ENCODE measurements at places on chromosomes 16 and 17. TPM values are rescaled to one million over a fixed set of nuclear protein-coding genes. Genes with fewer than 3 reads are reported as not detected.

NPLOC4 gene
- total RNA-seq = 154 TPM

MSRB1 gene
- 49.4 TPM for total RNA-seq

MYH1 gene
- not detected for total RNA-seq

GRCh38 chr17:79621151-79621943 is 10.5 kb upstream of the RBFOX3 start:
- H3K27ac ChIP-seq = no peak overlapping the region
- no peak overlapping the region for H3K4me3 ChIP-seq
- H3K36me3 ChIP-seq = no peaks in the 10 kb centered on the region
- no peak for DNase-seq
- H3K4me1 ChIP-seq = no peaks in the 10 kb centered on the region

DNA sequence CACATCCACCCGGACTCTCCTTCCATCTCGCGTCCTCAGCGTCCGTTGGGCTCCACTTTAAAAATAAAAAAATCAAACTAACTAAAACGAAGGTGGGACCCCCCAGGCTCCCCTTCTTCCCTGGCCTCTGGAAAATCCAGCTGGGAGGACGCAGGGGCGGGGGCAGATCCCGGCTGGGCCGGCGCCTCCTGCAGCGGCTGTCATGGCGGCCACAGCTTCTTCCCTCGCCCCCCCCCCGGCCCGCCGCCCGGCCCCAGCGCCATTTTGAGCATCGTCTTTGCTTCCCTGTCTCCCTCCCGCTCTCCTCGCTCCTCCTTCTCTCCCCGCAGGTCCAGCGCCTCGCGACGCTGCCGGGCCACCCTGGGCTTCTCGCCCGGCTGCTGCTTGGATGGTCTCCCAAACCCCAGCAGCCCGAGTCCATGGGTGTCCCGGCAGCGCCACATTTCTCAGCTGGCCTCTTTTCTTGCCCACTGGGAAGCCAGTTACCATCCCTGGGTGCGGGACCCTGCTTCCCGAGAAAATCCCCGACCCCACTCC is 3.3 kb downstream of the HOXB2 start:
- no peaks in the 10 kb centered on the region for H3K36me3 ChIP-seq
- H3K27me3 ChIP-seq = no peaks in the 10 kb centered on the region
- no peak overlapping the region for H3K27ac ChIP-seq
- H3K4me3 ChIP-seq = no peak overlapping the region
- H3K4me1 ChIP-seq = 0 out of 2 replicates have a peak, but pooled peaks cover 10% of the 10 kb centered on the region

USP6 gene
- 0.11 TPM for total RNA-seq

DNA sequence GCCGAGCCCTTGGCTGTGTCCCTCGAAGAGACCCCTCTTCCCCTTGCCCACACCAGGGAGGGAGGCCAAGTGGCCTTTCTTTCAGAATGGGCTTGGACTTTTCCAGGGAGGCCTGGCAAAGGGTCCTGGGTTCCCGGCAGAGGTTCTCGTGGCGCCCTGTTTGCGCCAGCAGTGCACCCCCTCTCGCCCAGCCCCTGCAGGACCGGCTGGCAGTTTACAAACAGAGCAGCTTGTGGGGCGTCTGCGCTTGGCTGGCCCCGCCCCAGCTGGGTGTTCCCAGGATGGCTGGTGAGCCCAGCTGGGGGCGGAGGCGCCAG is 137.8 kb upstream of the CIBAR2 start:
- H3K4me3 ChIP-seq = no peak overlapping the region
- H3K4me1 ChIP-seq = no peaks in the 10 kb centered on the region
- no peaks in the 10 kb centered on the region for H3K36me3 ChIP-seq
- DNase-seq = no peak

GRCh38 chr16:20674684-20675487 is 22.6 kb downstream of the ACSM1 start:
- H3K27ac ChIP-seq = no peak overlapping the region
- no peaks in the 10 kb centered on the region for H3K36me3 ChIP-seq
- H3K4me1 ChIP-seq = peaks cover 36% of the 10 kb centered on the region
- H3K27me3 ChIP-seq = no peaks in the 10 kb centered on the region
- H3K4me3 ChIP-seq = no peak overlapping the region

C16orf54 gene
- total RNA-seq = not detected

GRCh38 chr17:34499576-34499975 is 79.8 kb upstream of the TMEM132E start:
- no peak for DNase-seq
- no peaks in the 10 kb centered on the region for H3K27me3 ChIP-seq
- no peaks in the 10 kb centered on the region for H3K36me3 ChIP-seq
- H3K4me1 ChIP-seq = no peaks in the 10 kb centered on the region
- H3K4me3 ChIP-seq = no peak overlapping the region

DNA sequence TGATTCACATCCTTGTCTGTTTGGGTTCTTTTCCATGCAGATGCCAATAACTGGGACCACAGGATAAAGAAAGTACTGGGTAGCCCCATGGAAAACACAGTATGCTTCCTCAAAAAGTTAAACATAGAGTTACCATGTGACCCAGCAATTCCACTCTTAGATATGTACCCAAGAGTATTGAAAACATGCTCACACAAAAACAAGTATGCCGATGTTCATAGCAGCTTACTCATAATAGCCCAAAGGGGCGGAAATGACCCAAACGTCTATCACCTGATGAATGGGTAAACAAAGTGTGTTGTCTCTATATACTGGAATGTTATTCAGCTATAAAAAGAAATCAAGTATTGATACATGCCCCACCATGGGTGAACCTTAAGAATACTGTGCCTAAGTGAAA is 55.4 kb downstream of the CYB5B start:
- H3K4me3 ChIP-seq = no peak overlapping the region
- peaks cover 17% of the 10 kb centered on the region for H3K4me1 ChIP-seq
- H3K27me3 ChIP-seq = no peaks in the 10 kb centered on the region
- DNase-seq = no peak

DNA sequence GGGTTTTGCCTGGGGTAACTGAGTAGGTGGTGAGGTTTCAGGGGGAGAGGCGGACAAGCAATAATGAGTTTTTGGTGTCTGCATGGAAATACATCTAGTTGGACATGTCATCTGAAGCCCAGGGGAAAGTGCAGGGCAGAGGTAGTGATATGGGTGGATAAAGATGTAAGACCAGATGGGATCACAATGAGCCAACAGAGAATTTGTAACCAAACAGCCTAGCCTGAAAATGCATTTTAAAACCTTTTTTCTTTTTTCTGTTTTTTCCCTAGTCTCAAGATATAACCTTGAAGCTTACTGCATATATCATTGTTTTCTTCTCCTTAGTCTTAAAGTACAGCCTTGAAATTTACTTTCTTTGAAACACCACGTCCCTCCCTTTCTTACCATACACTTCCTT is 3.7 kb upstream of the ZNF19 start:
- no peaks in the 10 kb centered on the region for H3K4me1 ChIP-seq
- no peak overlapping the region for H3K4me3 ChIP-seq
- no peaks in the 10 kb centered on the region for H3K27me3 ChIP-seq
- H3K27ac ChIP-seq = no peak overlapping the region
- no peaks in the 10 kb centered on the region for H3K36me3 ChIP-seq

DNA sequence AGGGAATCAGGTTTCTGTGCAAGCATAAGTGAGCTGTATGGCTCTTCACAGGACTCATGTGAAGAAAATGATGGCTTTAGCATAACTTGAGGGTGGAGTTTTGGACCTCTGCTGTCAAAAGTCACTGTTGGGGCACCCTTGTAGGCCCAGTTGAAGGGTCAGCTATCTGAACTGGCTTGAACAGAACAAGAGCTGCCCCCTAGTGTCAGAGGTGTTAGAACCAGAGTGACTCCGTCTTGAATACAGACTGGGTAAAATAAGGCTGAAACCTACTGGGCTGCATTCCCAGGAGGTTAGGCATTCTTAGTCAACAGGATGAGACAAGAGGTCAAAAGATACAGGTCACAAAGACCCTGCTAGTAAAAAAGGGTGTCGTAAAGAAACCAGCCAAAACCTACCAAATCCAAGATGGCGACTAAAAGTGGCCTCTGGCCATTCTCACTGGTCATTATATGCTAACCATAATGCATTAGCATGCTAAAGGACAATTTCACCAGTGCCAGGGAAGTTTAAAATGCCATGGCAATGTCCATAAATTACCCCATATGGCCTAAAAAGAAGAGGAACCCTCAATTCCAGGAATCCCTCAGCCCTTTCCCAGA is 484.0 kb upstream of the ERCC4 start:
- peaks cover 25% of the 10 kb centered on the region for H3K4me1 ChIP-seq
- DNase-seq = peak; percentile 24
- H3K36me3 ChIP-seq = no peaks in the 10 kb centered on the region

- H3K4me1 ChIP-seq = peaks cover 31% of the 10 kb centered on the region
- peak overlapping the region; percentile 95 for H3K27ac ChIP-seq
- H3K36me3 ChIP-seq = no peaks in the 10 kb centered on the region
- peak; percentile 93 for DNase-seq
Observed at GRCh38 chr17:80891397-80892018, 100.1 kb upstream of the CHMP6 start.
